ENCODE measurements at places on chromosomes 3 and 15.

DNA sequence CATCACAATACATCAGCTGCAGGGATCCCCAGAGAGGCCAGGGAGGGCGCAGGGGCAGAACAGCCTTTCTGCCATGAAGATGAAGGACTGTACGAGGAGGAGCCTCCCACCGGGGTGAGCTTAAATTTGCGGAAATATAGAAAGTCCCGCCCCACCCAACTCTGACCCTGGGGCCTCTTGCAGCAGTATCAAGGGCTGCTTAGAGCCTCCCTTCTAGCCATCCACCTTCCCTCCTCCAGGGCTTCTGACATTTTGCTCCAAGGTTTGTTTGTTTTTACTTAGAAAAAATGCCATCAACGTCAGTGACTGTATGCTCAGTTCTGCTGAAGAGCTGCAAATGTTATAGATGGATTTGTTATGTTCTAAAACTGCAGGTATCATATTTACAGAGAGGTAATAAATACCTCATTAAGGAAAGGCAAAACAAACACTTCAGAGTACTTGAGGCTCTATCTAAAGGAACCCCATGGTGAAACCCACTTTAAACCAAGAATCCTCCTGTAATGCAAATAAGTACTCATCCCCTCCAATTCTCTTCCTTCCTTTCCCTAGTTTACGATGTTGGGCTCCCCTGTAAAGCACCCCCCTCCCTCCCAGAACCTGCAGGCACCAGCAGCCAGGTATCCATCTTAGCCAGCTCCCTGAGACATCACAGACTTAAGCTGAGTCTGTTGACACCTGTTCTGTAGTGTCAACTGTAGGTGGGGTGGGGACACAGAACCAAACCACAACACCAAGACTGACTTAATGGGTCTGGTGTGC, 30.5 kb downstream of the RFTN1 start:
- DNase-seq: no peak

GRCh38 chr3:115624901-115625300, 1.6 kb downstream of the GAP43 start:
- DNase-seq: no peak

DNA sequence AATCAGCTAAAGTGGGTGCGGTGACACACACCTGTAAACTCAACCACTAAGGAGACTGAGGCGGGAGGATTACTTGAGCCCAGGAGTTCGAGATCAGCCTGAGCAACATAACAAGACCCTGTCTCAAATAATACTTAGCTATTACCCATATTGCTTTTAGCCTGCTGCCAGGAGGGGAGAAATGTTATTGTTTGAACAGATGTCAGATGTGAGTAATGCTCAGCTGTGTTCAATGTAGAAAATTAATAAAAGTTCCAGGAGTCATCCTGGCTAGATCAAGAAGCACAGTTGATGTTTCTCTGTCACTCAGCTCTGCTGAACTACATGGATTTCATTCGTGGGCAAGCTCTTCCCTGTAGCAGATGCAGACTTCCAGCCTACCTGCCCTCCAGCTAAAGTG, 22.2 kb downstream of the LSM3 start:
- no peak for DNase-seq

GRCh38 chr15:37572401-37572800, 362.0 kb upstream of the TMCO5A start:
- no peak for DNase-seq

DNA sequence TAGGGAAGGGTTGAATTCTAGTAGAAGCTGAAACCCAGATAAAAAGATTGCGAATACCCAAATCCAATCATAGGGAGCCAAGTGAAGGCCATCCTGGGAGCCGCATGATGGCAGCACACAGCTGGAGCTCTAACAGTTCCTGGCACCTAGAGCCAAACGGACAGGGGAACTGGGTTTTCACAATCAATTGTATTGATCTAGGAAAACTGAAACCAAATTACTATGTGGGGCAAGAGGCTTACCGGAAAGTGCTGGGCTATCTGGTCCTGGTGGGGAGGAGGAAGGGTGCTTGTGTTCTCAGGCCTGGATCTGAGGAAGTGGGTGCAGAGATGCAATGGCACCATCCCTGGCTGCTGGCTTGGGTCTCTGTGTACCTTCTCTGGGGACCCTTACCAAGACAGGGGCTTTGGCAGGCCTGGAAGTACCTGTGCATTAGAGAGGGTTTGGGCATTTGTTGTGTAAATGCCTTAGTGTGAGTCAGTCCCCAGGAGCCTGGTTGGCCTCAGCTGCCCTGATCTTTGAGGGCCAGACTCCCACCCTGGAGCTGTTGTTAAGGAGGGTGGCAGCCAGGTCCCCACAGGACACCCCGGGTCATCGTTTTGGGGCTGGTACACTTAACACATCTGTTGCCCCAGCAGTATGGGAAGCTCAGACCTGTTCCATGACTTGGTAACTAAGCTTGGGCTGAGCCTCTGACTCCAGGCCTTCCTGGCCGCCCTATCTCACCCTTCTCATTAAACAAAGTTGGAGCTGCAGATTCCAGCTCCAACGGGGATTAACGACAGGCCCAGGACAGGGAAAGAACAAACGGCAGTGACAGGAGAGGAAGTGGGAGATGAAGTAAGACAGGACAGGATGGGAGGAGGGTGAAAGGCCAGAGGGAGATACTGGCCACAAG, 8.9 kb upstream of the FURIN start:
- no peak for DNase-seq

- DNase-seq: no peak
Measured at GRCh38 chr3:22306454-22306853, 555.4 kb upstream of the ZNF385D start.

GRCh38 chr15:26929588-26929987, 41.4 kb upstream of the GABRG3 start:
- DNase-seq: no peak

DNA sequence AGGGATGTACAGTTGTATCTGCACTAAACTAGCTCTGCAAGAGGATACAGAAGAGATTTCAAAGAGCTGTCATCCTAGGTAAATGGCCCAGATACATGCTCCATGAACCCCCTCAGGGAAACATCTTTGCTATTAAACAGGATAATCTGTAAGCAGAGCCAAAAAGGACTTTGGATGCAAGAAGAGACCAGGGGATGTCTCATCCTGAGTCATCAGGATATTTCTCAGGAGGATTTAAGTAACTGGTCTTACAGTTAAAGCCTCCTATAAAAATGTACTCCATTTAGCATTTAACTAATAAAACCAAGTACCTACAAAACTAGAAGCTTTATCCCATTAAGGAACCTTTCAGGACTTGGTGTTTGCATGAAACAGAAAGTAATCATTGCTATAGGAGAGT, 48.2 kb upstream of the PHLDB2 start:
- peak; percentile 46 for DNase-seq

- peak; percentile 56 for DNase-seq
Measured at GRCh38 chr15:57323806-57324589, 52.3 kb upstream of the CGNL1 start.

DNA sequence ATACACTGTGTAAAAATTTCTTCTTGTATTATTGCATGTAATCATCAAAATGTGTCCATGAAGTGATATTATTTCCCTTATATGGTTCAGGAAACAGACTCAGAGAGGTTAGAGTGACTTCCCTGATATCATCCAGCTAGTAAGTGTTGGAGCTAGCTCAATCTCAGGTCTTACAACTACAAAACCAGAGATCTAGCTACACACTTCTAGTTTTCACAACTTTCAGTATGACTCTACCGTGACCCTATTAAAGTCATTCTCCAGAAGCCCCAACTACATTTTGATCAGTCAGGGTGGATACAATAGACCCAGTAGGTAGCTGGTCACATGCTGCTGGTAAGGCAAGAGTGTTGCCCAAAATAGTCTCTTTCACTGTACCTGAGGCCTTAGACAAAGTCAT, 165.3 kb downstream of the GOLIM4 start:
- DNase-seq: no peak

- DNase-seq: no peak
Measured at GRCh38 chr3:128252083-128252482, 98.8 kb downstream of the EEFSEC start.

GRCh38 chr15:23038726-23039142, 635 bp downstream of the TUBGCP5 start:
- DNase-seq: no peak

DNA sequence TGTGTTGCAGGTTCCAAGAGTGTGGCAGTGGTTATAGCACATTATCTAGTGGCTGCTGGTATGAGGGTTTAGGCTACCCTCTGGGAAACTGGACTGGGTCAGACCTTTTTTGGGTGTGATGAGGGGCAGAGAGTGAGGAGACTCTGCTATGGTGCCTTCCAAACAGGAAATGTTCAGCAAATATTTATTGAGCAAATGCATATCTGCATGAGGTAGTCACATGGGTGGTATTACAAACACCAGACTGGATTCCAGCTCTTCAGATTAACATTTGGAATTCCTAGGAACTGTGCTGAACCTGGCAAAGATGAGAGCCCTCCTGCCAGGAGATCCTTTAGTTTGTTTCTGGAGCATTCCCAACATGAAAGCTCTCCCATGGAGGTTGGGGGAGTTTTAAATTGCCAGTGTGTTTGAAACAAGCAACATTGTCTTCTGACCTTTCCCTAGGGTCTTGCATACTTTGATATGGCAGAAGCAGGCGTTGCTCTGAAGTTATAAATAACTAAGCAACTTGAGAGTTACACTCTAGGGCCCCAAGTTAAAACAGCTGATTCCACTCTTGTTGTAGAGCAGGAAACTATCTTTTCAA, 341.2 kb upstream of the C2CD4B start:
- peak; percentile 75 for DNase-seq

- no peak for DNase-seq
Measured at GRCh38 chr3:197376020-197376419, 77.6 kb upstream of the DLG1 start.

- no peak for DNase-seq
Measured at GRCh38 chr15:58201516-58201915, 63.3 kb downstream of the AQP9 start.

- DNase-seq: no peak
Measured at GRCh38 chr3:52402101-52402521, 42.8 kb downstream of the SEMA3G start.

GRCh38 chr15:101807345-101807945, 4.1 kb downstream of the OR4F6 start:
- DNase-seq: peak; percentile 56

DNA sequence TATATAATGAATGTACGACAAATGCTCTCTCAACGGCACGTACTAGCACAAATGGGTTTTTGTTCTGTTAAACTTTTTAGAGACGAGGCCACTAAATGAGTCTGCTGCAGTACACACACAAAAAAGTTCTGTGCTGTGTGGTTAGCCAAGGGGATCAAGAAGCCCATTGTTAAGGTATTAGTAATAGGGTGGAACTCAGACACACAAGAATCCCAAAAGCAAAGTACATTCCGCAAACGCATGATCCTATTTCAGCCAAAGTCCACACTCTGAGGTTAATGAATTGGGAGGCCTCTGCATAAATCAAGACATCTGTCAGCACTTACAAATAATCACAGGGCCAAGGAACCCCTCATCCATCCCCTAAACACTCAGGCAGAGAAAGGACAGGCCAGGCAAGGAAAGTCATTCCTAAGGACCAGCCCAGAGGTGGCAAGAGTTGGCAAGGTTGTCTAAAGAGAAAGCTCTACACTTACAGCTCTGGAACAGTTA, 12.1 kb downstream of the OSBPL10 start:
- DNase-seq: peak; percentile 96

GRCh38 chr15:91385311-91385710, 285.3 kb downstream of the SV2B start:
- peak; percentile 78 for DNase-seq

DNA sequence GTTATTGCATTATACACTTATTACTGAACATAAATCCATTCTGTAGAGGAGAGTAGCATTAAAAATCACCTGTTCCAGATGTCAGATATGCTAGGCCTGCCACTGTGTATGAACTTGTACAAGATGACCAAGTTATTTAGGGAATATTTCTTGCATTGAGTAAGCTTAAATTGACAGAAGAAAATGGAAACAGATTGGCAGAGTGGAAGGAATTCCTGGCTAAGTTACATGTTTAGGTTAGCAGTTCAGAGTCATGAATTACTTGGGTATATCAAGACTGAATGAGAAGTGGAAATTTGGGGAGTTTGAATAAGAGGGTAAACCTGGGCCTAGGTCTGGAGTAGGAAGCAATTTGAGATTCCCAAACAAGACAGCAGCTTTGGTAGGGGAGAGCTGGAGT, 44.6 kb downstream of the ARHGAP31 start:
- peak; percentile 44 for DNase-seq

- peak; percentile 2 for DNase-seq
Measured at GRCh38 chr3:89867286-89867685, 759.9 kb downstream of the EPHA3 start.

- peak; percentile 42 for DNase-seq
Measured at GRCh38 chr3:120093119-120093910, 932 bp downstream of the GSK3B start.

- no peak for DNase-seq
Measured at GRCh38 chr15:77532067-77532710, 100.5 kb downstream of the LINGO1 start.

DNA sequence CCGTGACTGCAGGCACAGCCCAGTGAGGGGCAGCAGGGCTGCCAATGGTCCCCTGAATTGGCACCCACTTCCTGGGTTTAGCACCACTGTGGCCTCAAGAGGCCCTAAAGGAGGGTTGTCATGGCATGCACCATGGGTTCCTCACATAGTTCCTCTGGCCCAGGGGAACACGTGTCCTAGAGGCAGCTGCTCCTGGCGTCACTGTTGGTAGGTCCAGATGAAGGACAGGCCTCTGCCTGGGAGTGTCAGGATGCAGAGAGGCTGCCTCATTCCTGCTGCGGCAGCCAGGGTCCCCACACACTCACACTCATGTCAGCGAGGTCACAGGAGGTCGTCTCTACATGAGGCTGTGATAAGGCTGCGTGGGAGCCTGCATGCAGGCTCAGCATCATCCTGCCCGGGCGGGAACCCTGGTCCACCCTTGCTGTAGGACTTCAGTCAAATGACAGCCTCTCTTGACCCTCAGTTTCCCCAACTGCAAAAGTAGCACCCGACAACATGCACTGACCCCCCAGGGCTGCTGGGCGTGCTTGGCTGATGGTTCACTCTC, 26.1 kb upstream of the SFMBT1 start:
- DNase-seq: no peak

- no peak for DNase-seq
Measured at GRCh38 chr3:29284497-29284896, 3.6 kb downstream of the RBMS3 start.

- no peak for DNase-seq
Measured at GRCh38 chr15:69608661-69609060, 156.0 kb downstream of the RPLP1 start.

GRCh38 chr3:143277531-143277930, 158.0 kb downstream of the CHST2 start:
- DNase-seq: no peak

GRCh38 chr3:28150465-28151206, 90.8 kb upstream of the CMC1 start:
- no peak for DNase-seq

All from astrocyte of the hippocampus (primary cell).